Activated CD4-positive, CD25-positive, alpha-beta regulatory T cell treated with anti-CD3 and anti-CD28 coated beads, Interleukin-2, amount 50 U/mL, for 72 hours (primary cell): ENCODE measurements at places on chromosomes 7 and 10.

- DNase-seq, result no peak
Observed at GRCh38 chr7:105454921-105455320, 66.2 kb upstream of the SRPK2 start.

GRCh38 chr7:36344622-36345021 lies 45.0 kb upstream of the ANLN start:
- DNase-seq, result no peak

GRCh38 chr10:5619362-5620211 lies 46.8 kb downstream of the ASB13 start:
- no peak for DNase-seq

DNA sequence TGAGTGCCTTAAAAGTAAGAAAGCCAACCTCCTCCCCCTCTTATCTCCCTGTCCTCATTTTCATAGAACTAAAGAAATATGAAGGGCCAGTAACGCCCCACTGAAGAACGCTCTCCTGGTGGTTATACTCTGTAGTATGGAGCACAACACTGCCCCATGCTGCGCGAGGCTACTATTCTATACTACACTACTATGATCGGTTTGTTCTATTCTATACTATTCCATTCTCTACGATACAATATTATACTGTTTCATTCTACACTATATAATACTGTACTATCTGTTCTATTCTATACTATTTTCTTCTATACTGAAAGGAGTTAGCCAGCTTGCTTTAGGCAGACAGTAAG lies 34.8 kb downstream of the DIP2C start:
- DNase-seq, result no peak
